Calu3 (cell line): ENCODE measurements at places on chromosomes 16 and 17. TPM values are rescaled to one million over a fixed set of nuclear protein-coding genes. Genes with fewer than 3 reads are reported as not detected.

Gene SNX20
- total RNA-seq = not detected in 2 replicates

Gene GPRC5B
- total RNA-seq = 276 and 294 TPM in 2 replicates

Gene KRT36
- total RNA-seq = not detected in 2 replicates

Gene SPAG5
- total RNA-seq = 69.3 and 82.1 TPM in 2 replicates

Gene HSD17B1
- total RNA-seq = 0.88 and 1.0 TPM in 2 replicates

Gene SLC12A3
- total RNA-seq = not detected in 2 replicates

Gene NPIPB6
- 2.5 and 2.6 TPM in 2 replicates for total RNA-seq

Gene SMPD3
- total RNA-seq = 0.42 and 1.2 TPM in 2 replicates

Gene TMEM235
- not detected in 2 replicates for total RNA-seq

- no peak for DNase-seq
These were observed 86.4 kb upstream of the HS3ST2 start for GRCh38 chr16:22727285-22728166.

- DNase-seq = peak; percentile 48
These were observed 100.9 kb downstream of the AMFR start for GRCh38 chr16:56324406-56324805.

DNA sequence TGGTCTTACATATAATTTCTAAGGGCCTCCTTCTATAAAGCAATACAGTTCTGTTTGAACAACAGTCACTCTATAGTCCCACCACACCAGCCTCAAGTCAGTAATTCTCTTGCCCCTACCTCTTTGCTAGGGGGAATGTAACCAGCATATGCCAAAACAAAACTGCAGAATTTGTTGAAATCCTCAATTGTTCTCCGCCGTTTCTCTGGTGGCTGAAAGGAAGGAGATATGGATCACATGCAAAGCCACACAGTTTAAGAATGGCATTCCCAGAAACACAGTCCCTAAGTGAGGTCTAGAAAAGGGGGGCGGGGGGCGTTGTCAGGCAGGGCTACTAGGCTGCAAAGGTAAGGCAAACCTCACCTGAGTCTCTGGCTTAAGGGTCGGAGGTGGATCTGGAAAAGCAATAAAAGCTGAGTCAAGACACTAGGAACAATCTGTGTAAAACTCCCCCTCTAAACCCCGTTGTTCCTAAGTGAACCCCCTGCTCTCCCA is 1.9 kb downstream of the PHF23 start:
- no peak for DNase-seq

GRCh38 chr16:21162661-21163151 is 4.2 kb downstream of the LDAF1 start:
- DNase-seq = no peak

GRCh38 chr17:51427856-51428255 is 167.5 kb downstream of the UTP18 start:
- no peak for DNase-seq

- no peak for DNase-seq
These were observed 73.0 kb downstream of the ABCC6 start for GRCh38 chr16:16150117-16150877.

DNA sequence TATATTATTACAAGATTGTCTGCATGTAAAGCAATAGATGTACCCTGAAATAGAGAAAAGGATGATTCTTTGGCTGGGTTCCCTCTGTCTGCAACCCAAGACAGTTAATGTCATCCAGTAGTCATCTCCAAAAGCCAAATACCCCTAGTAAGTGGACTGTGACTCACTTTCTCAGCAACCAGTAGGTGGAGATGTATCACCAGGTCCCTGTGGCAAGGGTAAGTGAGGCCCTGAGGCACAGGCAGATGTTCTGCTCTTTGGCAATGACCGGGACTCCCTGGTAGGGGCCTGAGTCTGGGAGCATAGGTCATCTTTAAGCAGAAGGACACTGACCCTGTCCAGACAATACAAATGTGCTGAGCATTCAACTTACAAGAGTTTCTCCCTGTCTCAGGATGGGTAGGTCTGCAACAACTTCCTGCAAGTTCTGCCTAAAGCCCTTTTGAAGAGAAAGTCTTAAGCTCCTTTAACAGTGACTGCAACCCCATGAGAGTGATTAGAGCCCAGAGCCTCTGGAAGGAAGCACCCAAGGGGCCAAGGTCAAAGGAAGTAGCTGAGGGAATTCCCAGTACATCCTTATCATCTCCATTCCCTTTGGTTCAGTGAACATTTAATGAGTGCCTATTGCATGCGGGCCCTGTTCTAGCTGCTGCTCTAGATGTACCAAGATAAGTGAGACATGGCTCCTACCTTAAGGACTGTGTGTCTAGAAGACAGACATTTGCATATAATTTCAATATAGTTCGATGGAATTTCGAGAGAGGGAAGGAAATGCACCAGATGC is 31.9 kb downstream of the PMP22 start:
- DNase-seq = no peak

DNA sequence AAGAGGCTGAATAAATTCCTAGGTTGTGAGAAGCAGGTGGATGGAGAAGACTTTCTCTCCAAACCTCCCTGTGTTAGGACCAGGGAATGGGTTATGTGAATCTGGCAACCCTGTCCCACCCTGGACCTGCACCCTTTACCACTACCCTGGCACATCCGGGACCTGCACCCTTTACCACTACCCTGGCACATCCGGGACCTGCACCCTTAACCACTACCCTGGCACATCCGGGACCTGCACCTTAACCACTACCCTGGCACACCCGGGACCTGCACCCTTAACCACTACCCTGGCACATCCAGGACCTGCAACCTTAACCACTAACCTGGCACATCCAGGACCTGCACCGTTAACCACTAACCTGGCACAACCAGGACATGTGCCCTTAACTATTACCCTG is 207.0 kb upstream of the CACNG3 start:
- DNase-seq = no peak

DNA sequence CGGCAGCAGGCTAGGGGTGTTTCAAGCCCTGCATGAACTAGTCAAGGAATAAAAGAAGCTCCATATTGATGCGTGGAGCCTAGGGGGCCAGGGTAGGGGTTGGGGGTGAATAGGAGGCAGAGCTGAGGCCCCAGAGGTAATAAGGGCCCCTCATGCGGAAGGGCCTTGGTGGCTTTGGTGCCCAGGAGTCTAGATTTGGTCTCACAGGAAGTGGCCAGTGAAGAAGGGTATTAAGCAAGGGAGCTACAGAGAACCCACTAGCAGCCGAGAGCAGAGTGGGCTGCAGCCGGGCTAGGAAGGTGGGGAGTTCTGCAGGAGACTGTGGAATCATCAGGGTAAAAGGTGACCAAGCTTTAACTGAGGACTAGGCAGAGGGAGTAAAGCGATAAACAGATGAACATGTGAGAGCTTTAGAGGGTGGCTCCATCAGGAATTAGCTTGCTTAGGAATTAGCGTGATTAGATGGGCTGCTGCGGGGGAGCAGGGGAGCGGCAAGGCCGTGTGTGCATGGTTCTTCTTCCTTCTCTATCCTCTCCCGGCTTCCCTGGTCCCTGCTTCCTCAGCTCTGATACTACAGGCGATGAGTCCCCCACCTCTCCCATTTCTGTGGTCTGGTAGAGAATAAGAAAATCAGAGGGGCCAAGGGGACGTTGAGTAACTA is 9.8 kb downstream of the GNGT2 start:
- no peak for DNase-seq

DNA sequence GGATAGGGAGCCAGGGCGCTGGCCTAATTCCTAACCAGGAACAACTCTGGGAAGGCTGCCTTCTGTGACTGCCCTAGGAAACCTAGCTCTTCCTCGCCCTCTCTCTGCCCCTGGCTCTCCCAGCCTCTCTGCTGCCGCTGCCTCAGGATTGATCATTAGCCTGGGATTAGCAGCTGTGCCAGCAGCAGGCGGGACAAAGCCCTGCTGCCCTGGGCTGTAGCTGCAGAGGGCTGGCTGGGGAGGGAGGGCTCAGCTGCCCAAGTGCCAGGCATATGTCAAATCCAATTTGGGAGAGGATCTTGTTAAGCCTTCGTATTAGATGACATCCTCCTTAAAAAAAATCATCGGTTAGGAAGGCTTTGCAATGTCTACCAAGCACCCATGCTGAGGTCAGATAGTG is 144.8 kb upstream of the CCL2 start:
- no peak for DNase-seq

DNA sequence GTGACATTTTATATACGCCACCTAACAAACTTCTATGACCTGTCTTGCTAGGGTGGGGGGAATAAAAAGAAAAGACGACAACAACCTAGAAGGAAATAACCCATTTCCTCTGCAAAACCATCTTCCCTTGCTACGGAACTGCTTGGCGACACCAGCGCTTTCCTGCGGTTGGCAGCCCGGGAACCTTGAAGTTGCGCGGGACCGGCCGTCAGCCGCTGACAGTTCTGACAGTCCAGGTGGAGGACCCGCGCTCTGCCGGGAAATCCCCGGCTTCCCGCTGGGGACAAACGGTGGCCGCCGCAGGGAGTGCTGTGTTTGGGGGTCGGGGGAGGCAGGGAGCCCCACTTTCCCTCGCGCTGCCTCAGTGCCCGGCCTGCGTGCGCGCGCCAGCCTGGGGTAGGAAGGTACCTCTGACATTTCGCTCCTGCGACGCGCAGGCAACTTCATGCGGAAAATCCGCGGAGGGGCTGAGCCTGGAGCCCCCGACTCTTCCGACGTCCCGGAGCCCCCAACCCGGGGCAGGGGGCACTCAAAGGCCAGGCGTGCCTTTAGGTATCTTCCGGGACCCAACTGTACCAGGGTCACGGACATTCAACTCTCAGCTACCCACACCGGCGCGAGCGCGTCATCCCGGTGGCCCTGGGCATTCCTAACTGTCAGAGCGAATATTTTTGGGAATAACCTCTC is 516 bp downstream of the SLC16A6 start:
- peak; percentile 24 for DNase-seq

GRCh38 chr17:77701996-77702395 is 256.5 kb upstream of the TNRC6C start:
- no peak for DNase-seq

GRCh38 chr16:78972006-78972405 is 628.5 kb downstream of the MAF start:
- no peak for DNase-seq

- DNase-seq = peak; percentile 6
These were observed 40.6 kb downstream of the MIS12 start for GRCh38 chr17:5526821-5527598.

- no peak for DNase-seq
These were observed 14.7 kb downstream of the TMEM11 start for GRCh38 chr17:21199311-21199710.

DNA sequence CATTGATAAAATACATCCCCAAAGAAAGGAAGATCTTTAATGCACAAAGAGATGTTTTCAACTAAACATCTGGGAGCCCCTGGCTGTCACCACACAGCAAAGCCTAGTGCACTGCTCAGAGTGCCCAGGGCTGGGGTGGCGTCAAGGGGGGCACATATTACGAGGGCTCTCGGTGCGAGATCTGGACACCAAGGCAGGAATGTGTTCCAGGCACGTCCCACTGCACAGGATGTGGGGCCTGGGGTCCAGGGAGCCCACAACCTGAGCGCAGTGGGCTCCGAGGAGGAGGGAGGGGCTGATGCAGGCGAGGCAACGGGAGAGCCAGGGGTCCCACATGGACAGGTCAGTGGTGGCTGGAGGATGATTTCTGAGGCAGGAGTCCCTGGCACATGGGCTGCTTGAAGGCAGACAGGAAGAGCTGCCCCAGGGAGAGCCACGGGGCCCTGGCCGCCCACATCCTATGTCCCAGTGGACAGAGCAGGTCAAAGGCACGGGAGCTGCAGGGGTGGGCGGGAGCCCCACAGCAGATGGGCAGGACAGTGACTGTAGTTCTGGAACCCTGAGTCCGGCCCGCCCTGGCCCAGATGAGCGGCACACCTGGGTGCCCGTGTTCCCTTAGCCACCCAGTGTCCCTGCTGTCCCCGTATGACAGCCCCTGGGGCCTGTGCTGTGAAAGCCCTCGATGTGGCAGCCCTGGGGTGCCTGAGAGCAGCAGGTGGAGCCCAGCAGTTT is 56.4 kb downstream of the ZNF778 start:
- DNase-seq = no peak

DNA sequence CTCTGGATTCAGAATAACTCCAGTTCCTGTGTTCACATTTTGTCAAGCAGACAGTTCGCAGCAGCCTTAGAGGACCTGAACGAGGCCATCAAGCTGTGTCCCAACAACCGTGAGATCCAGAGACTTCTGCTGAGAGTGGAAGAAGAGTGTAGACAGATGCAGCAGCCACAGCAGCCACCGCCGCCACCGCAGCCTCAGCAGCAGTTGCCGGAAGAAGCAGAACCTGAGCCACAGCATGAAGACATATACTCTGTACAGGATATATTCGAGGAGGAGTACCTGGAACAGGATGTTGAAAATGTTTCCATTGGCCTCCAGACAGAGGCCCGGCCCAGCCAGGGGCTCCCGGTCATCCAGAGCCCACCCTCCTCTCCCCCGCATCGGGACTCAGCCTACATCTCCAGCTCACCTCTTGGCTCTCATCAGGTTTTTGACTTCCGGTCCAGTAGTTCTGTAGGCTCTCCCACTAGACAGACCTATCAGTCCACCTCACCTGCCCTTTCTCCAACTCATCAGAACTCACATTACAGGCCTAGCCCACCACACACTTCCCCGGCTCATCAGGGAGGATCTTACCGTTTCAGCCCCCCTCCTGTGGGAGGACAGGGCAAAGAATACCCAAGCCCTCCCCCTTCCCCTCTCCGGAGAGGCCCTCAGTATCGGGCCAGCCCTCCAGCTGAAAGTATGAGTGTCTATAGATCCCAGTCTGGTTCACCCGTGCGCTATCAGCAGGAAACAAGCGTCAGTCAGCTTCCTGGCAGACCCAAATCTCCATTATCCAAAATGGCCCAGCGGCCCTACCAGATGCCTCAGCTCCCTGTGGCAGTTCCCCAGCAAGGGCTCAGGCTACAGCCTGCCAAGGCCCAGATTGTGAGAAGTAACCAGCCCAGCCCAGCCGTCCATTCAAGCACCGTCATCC is 25.9 kb downstream of the CYB561 start:
- no peak for DNase-seq

DNA sequence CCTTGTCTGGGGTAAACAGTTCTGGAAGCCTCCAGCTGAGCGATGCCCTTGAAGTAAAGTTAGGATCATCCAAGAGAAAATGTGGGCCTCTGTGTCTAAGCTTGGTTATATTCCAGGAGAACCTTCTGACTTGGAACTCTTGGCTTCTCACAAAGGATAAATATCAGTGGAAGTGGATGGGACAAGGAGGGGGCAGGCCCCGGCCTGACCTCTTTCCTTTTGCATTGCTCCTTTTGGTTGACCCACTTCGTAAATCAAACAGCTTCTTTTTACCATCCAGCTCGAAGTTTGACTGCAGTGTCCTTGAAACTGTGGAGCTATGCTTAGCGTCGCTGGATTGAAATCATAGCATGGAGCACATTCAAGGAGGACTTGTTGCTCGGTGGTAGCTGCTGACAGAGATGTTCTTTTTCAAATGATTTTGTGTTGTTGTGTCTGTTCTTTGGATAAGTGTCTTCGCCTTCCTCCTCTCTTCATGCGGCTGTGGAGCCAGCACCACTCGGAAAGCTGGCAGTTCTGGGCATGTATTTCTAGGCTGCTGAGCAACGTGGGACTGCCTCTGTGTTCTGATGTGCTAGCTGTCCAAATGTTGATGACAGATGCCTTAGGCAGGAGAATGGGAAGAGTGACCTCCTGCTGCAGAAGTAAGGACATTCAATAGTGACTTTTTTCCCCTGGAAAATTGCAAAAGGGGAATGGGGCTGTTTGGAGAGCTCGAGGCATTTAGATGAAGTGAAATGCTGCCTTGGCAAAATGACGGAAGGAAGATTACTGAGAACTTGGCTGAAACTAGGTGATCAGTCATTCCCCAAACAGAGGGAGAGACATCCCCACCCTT is 4.5 kb downstream of the MINK1 start:
- DNase-seq = no peak

GRCh38 chr17:79154951-79155585 is 80.4 kb downstream of the ENGASE start:
- DNase-seq = no peak
